ENCODE measurements at places on chromosomes 5 and 9.

DNA sequence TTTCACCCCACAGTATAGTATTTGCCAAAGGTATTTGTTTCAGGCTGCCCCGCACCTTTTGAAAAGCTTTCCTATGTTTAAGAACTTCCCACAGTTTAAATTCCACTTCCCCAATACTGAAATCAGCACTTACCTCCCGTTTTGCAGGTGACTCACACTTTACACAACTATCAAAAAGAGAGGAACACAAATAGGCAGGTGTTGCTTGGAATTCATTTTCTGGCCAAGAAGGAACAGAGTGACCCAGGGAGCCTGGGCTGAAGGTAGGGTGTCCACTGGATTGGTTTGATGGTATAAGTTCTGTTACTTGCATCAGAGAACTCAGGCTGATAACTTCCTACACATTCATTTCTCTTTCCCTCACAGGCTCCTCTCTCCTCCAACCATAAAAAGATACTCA is 60.1 kb upstream of the SLC30A5 start:
- DNase-seq: no peak

- DNase-seq: no peak
Observed at GRCh38 chr9:134634667-134635230, 6.9 kb upstream of the COL5A1 start.

- no peak for DNase-seq
Observed at GRCh38 chr9:32581512-32582143, 8.7 kb upstream of the NDUFB6 start.

- no peak for DNase-seq
Observed at GRCh38 chr9:130740218-130741023, 46.8 kb downstream of the EXOSC2 start.

DNA sequence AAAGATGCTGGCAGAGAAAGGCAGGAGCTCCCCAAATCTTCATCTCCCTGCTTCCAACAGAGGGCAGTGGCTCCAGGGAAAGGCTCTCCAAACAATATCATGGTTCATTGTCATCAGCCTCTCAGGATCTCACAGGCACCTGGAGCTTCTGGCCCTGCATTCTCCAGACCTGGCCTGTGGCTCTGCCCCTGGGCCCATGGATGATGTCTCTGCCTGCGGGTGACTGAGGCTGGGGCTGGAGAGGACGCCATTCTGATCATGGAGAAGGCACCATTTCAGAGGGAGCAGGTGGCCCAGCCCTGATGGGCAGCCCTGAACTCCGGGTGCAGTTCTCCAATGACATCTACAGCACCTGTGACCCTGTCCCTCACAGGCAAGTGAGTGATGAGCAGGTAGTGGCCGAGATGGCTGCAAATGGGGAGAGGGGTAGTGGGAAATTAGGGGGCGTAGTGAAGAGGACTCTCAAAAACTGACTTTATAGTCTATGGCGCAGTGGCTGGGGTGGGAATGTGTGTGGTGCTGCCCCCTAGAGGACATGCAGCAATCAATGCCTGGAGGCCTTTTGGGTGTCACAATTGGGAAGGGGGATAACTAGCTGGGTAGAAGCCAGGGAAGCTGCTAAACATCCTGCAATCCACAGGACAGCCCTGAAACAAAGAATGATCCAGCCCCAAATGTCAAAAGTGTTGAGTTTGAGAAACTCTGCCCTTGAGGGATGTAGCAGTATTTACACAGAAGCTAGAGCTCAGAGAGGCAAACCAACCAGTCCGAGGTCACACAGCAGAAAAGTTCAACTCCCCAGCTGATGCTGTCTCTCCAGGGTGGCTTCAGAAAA is 3.2 kb downstream of the SH3PXD2B start:
- DNase-seq: peak; percentile 33

GRCh38 chr5:122471031-122471751 is 159.2 kb downstream of the SNCAIP start:
- DNase-seq: no peak

DNA sequence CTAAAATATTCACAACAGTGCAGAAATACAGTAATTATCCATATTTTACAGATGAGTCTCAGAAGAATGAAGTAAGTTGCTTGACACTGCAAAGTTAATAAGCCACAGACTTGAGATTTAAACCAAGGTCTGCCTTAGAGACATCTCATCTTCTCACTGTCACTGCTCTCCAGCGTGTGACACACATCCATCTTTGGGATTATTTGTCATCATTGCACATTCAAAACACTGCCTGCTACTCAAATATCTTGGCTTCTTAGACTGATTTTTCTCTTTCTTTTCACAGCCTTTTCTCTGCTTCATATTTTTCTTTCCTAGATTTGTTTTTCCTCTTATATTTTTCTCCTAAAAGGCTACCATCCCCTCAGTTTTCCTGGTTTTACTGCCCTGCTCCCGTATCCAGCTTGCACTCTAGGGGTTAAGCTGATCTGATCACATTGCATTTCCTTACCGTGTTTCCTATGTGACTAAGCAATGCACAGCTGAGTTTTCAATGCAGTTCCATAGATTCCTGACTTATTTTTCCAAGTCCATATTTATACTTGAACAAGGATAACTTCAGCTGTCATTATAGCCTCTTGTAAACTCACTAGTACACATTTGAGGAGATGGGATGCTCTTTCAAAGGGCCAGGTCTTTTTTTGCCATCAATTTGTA is 353.0 kb downstream of the PLK2 start:
- no peak for DNase-seq

- DNase-seq: no peak
Observed at GRCh38 chr9:14136047-14136635, 177.8 kb downstream of the NFIB start.

DNA sequence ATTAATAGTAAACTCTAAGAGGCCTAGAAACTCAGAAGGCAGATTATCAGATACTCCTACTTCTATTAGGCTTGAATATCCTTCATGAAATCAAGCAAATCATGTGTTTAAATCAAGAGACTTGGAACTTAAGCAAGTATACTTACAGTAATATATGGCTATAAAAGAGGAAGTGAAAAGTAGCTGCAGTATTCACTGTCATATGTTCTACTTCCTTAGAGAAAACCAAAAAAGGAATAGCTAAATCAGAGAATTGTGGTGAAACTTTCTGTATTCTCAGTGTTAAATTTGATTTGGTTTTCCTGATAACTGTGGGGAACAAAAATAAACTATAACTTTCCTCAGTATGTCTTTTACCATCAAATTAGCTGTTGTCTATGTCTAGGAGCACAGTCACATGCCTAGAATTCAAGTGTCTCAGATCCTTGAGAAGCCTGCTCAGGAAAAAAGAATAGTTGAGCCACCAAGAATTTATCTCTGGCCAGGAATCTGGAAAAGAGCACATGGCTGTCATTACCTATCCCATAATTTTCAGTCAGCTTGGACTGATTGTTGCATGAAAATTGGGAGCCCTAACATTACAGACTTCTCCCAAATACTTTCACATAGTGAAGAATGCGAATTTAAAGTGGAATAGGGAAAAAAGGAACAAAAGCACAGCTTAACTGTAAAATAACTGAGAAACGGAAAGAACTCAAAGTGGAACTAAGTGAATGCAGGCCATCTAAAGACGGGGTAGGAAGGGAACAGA is 1.7 kb downstream of the FKBP15 start:
- DNase-seq: no peak

- no peak for DNase-seq
Observed at GRCh38 chr9:135474915-135475314, 4.7 kb upstream of the PPP1R26 start.

- DNase-seq: no peak
Observed at GRCh38 chr9:91547081-91547480, 123.4 kb upstream of the NFIL3 start.

DNA sequence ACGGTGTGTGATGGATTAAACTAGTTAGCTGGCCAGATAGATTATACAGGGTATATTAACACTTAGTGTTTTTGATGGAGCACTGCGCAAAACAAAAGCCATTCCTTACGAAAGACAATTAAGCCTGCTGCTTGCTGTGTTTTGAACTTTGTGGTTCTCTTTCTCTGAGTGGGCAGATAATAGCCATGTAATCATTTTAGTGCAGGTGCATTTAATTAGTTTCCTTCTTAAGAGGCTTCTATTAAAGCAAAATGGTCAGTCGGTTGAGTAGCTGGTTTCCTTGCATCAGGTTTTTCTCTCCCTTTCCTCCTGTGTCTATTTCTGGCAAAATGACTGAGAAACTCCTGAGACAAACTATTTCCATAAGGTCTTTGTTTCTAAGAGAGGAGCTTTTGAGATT is 512.5 kb downstream of the DMAC1 start:
- no peak for DNase-seq

- no peak for DNase-seq
Observed at GRCh38 chr5:65383859-65384258, 97.9 kb downstream of the ADAMTS6 start.

DNA sequence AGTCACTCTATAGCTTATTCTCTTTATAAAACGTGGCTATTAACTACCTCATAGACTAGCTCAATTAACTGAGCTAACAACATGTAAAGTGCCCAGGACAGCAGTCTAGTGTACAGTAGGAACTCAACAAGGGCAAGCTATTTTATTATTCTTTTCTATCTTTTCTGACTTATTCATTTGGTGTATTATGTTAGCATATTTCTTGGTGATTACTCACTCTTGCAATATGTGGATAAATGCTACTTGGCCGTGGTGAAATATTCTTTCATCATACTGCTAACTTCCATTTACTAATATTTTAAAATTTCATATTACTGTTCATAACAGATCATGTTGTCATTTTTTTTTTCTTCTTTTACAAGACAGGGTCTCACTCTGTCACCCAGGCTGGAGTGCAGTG is 4.9 kb downstream of the SLC25A51 start:
- DNase-seq: no peak

- no peak for DNase-seq
Observed at GRCh38 chr5:34487956-34488355, 168.2 kb upstream of the RAI14 start.

GRCh38 chr5:104111632-104112031 is 549.0 kb upstream of the NUDT12 start:
- DNase-seq: no peak

DNA sequence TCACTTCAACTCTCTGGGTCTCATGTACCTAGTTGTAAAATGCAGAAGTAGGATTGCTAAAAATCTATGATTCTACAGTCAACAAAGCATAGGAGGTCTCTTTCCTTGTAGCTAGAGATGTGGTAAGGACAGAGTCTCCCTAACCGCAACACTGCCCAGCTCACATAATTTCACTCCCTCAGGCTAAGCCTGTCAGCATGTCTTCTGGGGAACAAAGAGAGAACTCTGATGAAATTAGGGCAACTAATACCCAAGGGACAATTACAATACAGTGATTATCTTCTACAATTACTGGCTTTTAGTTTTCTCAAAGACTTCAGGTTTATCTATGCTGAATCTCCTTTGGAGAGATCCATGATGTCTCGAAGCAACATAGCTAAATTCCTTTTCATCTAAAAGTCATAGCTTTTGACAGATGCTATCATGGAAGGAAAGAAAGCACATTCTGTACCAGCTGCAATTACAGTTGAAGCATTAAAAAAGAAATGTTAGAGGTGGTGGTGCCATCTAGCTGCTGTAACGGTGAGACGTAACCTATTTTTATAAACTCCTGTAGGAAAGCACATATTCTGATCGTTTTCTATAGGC is 141.1 kb upstream of the TARS1 start:
- DNase-seq: no peak

DNA sequence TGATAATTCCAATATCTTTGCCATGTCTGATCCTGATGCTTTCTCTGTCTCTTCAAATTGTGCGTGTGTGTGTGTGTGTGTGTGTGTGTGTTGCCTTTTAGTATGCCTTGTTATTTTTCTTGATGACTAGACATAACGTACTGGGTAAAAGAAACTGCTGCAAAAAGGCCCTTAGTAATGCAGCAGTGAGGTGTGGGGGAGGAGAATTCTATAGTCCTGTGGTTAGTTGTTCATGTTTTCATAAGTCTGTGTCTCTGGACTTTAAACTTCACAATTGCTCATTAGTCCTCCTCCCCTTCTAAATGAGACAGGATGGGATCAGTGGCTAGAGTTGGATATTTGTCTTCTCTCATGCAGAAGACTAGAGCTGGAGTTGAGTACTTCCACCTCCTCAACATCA is 346.2 kb upstream of the IRX1 start:
- no peak for DNase-seq

GRCh38 chr9:129609486-129610212 is 11.3 kb downstream of the C9orf50 start:
- no peak for DNase-seq

GRCh38 chr5:32230356-32231099 is 56.4 kb upstream of the GOLPH3 start:
- no peak for DNase-seq

DNA sequence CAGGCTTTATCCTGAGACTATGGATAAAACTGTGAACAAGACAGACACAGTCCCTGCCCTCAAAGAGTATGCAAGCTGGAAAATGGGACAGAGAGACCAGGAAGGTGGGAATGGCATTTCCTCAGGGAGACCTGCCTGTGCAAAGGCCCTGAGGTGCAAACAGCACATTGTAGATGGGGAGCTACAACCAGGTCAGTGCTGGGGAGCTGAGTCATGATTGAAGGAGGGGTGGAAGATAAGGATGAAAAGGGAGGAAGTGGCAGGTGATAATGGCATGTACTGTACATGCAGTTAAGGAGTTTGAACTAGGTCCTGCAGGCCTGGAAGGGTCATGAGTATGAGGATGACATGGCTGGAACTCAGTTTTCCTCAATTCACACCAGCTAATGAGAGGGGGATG is 75.5 kb upstream of the BOD1 start:
- no peak for DNase-seq

DNA sequence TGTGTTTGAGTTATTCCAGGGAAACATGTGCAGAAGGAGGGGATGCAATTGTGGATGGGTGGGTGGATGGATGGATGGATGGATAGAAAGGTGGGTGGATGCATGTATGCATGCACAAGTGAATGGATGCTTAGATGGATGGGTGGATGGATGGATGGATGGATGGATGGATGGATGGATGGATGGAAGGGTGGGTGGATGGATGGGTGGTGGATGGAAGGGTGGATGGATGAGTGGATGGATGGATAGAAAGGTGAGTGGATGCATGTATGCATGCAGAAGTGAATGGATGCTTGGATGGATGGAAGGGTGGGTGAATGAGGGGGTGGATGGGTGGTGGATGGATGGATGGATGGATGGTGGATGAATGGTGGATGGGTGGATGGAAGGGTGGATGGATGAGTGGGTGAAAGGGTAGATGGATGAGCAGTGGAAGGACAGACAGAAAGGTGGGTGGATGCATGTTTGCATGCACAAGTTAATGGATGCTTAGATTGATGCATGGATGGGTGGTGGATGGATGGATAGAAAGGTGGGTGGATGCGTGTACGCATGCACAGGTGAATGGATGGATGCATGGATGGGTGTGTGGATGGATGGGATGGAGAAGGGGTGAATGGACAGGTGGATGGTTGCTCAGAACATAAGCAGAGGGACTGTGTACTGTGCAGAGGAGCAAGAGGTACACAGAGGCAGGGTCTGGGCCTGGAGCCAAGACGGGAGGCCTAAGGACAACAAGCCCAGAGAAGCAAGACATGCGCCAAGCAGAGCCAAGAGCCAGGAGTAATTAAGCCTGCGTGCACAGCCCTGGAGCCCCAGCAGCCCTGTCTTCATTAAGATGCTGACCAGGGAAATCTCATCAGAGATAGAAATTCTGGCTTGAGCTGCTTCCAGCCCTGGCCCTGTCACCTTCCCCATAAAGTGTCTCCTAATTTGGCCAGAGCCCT is 84.6 kb upstream of the PPP1R26 start:
- DNase-seq: no peak

GRCh38 chr5:43268188-43268820 is 44.9 kb downstream of the HMGCS1 start:
- DNase-seq: no peak

- no peak for DNase-seq
Observed at GRCh38 chr9:107390778-107391177, 98.8 kb downstream of the KLF4 start.
